ENCODE measurements at places on chromosomes 4 and X.

DNA sequence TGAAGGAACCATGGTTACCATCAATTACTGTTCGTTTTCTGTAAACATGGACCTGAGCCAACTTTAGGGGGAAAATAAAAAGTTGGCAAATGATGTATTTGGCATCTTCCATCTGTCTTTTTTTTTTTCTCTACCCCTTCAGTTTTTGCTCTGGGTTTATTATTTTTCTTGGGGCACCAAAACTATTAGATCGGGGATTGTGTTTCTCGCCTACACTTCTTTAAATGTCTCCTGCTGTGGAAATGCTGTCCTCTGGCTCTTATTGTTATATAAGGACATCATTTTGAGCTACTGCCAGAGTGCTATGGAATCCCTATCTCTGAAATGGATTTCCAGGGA is 234.0 kb upstream of the SLIT2 start:
- no peak for DNase-seq

- DNase-seq: no peak
Measured at GRCh38 chrX:1451251-1451660, 1.5 kb downstream of the ASMTL start.

DNA sequence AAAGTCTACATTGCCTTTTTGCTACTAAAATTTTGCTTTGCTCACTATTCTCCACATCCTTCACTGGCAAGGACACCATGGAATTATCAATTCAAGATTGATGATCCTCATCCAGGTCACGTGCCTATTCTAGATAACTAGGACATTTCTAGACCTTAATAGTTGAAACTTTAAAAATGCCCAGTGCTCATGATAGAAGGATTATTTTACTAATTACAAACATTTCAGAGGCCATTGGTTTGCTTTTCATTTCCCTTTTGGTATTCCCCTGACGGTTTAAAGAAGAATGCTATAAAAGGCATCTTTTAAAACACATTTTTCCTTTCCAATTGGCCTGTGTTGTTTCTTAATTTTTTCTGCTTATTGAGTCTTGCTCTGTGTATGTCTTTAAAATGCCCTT is 249.4 kb downstream of the NDST4 start:
- no peak for DNase-seq

DNA sequence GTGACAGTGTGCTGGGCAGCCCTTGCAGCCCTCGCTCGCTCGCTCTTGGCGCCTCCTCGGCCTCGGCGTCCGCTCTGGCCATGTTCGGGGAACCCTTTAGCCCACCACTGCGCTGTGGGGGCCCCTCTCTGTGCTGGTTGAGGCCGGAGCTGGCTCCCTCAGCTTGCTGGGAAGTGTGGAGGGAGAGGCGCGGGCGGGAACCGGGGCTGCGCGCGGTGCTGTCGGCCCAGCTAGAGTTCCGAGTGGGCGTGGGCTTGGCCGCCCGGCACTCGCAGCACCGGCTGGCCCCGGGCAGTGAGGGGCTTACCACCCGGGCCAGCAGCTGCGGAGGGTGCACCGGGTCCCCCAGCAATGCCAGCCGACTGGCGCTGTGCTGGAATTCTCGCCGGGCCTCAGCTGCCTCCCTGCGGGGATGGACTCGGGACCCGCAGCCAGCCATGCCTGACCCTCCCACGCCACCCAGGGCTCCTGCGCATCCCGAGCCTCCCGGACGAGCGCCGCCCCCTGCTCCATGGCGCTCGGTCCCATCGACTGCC is 770.1 kb upstream of the GALNTL6 start:
- DNase-seq: no peak

DNA sequence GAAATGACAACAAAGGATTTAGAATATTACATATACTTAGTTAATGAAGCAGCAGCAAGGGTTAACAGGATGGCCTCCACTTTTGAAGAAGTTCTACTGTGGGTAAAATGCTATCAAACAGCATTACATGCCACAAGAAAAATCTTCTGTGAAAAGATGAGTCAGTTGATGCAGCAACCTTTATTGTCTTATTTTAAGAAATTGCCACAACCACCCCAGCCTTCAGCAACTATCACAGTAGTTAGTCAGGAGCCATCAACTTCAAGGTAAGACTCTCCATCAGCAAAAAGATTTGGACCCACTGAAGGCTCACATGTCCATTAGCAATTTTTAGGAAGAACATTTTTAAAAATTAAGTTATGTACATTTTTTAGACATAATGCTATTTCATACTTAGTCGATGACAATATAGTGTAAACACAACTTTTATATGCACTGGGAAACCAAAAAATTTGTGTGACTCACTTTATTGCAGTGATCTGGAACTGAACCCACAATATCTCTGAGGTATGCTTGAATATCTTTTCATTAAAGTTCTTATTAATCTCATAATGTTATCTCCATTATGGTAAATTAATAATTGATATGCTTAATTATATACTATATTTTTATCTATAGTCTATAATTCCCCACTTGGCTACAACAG is 81.2 kb downstream of the SPCS3 start:
- DNase-seq: peak; percentile 70

GRCh38 chr4:44320833-44321232 is 127.8 kb downstream of the KCTD8 start:
- DNase-seq: no peak

DNA sequence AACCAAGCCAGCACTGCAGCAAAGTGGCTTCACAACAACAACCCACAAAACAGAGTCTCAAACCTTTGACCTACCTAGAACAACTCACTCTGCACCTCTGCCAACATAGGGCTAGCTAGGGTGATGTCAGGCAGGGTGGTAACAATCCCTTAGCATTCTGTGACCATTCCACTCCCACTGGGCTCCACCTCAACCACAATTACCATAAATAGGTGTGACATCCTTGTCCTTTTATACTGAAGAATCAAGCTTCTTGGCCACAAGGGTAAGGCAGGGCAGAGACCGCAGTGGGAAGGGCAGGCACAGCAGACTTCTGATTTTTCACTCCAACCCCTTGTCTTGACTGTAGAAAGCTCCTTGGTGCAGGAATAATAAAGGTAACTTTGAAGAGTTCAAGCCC is 795.4 kb upstream of the DIAPH2 start:
- no peak for DNase-seq

GRCh38 chr4:120753854-120754253 is 168.7 kb downstream of the PRDM5 start:
- no peak for DNase-seq

DNA sequence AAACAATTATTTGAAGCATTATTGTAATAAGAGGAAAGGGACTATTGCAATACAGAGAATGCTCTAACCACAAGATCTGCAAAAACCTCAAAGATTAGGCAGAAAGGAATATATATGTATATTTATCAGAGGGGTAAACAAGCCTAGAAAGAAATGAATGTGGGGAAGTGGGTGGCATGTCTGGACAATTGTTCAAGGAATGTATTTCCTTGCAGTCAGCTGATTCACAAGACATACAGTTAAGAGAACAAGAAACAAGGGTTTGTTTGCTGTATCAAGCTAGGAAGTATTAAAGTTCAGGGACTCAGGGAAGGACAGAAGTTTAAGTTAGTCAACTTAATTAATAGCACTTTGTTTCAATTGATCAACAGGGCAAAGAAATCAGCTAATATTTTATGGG is 514.7 kb downstream of the CENPC start:
- DNase-seq: no peak

- no peak for DNase-seq
Measured at GRCh38 chr4:173753408-173753807, 223.4 kb upstream of the HAND2 start.

DNA sequence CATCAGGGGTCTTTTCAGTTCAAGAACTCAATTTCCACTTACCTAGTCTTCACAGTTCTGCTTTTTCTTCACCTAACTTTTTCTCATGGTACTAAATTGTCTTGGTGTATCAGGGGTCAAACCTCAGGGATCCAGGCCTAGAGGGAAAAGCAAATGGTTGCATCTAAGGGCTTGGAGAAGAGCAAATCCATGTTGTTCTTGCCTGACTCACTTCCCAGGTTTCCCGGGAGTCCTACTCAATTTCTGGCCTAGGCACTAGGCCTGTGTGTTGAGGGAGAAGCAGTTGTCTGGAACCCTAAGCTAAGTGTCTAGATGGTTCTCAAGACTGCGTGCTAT is 191.9 kb upstream of the STK26 start:
- DNase-seq: no peak

DNA sequence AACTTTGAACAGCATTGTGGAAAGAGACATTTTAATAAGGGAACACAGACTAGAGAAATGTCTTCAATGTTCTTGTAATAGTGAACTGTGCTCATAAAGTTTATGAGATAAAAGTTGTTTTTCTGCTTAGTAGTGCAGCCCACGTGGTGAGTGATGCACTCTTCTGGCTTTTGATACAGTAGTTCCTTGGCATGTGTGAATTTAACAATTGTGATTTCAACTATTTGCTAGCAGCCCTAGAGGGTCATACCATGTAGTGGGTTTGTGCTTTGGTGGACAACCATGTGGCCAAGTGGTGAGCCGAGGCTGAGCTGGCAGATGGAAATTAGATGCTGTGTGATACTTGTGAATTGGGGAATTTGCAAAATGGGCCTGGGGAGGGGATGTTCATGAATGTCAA is 116.2 kb upstream of the SLC4A4 start:
- no peak for DNase-seq

GRCh38 chr4:86380181-86380724 is 20.4 kb upstream of the MAPK10 start:
- DNase-seq: no peak

GRCh38 chr4:183350317-183351071 is 28.3 kb upstream of the CLDN24 start:
- no peak for DNase-seq

DNA sequence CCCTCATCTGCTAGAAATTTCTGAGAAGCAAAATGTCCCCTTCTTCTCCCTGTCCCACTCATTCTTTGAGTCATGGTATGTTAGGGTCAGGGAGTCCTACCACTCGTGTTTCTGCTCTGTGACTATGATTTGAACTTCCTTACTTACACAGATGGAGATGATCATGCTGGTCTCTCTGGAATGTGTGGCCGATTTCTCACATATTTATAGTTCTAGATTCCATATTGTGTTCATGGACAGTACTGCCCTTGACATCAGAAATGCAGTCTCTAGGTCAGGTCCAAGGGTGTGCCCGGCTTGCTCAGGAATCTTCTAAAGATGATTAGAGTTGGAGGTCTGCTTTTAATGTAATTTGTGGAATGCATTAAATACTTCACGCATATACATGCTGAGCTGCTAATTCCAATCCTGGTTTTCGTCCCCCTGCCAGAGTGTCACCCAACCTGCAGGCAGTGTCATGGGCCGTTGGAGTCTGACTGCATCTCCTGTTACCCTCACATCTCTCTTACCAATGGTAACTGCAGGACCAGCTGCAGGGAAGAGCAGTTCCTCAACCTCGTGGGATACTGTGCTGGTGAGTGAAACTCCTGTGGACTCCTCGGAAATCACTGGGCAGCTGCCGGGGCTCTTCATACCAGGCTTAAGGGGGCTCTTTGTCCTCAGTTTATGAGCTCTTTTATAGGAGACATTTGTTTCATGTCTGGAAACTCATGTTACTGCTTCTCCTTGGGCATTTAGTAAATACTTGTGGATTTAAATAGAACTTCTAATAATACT is 214.1 kb upstream of the ANXA3 start:
- no peak for DNase-seq

GRCh38 chrX:127085939-127086338 is 266.4 kb downstream of the PRR32 start:
- DNase-seq: no peak

- no peak for DNase-seq
Measured at GRCh38 chrX:118346258-118347094, 570 bp downstream of the WDR44 start.
